Mesothelial cell of epicardium (in vitro differentiated cells): ENCODE measurements at places on chromosomes 16 and 17. TPM values are rescaled to one million over a fixed set of nuclear protein-coding genes. Genes with fewer than 3 reads are reported as not detected.

- DNase-seq, result no peak
These were observed 7.3 kb downstream of the GJD3 start for GRCh38 chr17:40356990-40357881.

GRCh38 chr17:43025766-43026537, 921 bp downstream of the RND2 start:
- DNase-seq, result no peak

DNA sequence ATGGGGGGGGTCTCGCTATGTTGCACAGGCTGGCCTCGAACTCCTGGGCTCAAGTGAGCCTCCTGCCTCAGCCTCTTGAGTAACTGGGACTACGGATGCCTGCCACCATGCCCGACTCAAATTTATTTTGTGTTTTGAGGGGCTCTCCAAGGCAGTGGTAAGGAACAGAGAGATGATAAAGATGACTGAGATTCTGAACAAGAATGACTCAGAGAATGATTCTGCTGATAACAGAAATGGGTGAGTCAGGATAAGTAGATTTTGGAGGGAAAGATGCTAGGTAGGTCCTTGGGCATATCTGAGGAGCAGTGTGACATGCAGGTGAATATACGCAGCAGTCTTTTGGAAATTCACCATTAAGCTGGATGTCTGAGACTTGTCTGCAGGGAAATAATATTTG, 2.6 kb downstream of the TMEM220 start:
- DNase-seq, result no peak

DNA sequence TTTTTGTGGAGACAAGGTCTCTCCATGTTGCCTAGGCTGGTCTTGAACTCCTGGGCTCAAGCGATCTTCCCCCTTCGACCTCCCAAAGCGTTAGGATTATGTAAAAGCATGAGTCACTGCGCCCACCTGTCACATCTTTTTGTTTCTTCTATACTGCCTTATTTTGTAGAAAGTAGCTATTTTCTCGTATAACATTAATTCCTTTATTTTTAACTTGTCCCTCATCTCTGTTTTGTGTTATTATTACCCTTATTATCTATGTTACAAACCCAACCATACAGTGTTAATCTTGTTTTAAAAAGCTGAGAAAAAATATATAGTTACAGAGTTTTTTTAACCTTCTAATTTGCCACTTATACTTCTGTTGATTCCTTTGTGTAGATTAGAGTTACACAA, 1.4 kb upstream of the TXNDC11 start:
- no peak for DNase-seq

DNA sequence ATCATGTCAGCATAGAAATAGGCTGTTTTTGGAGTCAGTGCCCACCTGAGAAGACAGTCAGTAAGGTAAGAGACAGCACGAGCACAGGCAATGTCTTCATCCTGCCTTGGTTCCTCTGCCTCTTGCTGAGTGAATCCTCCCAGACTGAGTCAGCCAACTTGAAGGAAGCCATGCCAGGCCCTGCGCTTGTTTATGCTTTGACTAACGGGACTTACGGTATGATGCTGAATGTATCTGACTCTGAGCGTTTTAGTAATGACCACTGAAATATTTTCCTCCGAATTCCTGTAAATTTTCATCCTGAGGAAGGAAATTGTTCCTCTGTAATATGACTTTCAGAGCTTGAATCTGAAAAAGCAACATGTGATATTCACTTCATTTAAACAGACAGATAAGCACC, 18.0 kb downstream of the C17orf67 start:
- DNase-seq, result no peak

DNA sequence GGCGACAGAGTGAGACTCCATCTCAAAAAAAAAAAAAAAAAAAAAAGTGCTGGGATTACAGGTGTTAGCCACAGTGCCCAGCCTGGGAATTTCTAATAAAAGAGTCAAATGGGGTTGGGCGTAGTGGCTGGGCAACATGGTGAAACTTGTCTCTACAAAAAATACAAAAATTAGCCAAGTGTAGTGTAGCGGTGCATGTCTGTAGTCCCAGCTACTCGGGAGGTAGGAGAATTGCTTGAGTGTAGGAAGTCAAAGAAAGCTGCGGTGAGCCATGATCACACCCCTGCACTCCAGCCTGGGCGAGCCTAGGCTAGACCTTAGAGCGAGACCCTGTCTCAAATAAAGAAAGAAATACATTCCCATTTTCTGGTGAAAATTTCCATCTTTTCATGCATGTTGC, 2.4 kb upstream of the UTS2R start:
- DNase-seq, result no peak

LPO gene
- total RNA-seq, result 0.16 to 0.29 TPM (median 0.27 TPM) in 3 replicates

DNA sequence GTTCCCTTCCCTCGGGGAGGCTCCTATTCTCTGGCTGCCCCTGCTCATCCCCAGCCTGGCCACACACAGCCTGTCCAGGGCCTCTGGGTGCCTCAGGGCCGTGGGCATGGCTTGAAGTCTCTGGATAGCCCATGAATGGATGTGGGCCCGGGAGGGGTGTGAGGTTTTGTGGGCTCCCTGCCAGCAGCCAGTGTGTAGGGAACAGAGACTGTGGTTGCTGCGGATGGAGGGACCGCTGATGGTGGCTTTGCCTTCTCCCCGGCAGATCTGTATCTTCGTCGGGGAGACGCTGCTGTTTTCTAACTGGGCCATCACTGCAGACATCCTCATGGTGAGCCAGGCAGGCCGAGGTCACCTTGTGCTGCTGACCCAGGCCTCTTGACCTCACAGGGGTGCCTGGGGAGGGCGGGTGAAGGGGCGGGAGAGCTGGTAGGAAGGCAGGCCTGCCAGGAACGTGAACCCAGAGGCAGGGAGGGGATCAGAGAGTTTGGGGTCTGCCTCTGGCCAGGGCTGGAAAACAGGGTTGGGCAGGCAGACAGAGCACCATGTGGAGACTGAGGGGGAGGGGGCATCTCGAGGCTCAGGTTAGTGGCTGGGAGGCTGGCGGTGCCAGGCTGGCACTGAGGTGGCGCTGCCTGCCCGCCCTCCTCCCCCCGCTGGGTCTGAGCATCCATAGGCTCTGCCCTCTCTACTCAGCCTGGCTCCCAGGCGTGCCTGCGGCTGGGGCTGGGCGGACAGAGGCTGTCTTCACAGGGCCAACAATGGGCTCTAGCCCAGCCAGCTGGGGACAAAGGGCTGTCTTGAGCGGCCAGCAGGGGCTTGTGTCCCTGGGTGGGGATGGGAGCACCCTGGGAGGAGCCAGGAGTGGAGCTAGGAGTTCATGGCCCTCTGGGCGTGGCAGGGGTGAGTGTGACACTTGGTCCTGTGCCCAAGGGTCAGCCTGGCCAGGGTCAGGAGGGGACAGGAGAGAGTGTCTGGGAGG, 21.4 kb downstream of the MYBBP1A start:
- no peak for DNase-seq

PSMD7 gene
- total RNA-seq, result 75.5 to 78.3 TPM (median 76.8 TPM) in 3 replicates

DNA sequence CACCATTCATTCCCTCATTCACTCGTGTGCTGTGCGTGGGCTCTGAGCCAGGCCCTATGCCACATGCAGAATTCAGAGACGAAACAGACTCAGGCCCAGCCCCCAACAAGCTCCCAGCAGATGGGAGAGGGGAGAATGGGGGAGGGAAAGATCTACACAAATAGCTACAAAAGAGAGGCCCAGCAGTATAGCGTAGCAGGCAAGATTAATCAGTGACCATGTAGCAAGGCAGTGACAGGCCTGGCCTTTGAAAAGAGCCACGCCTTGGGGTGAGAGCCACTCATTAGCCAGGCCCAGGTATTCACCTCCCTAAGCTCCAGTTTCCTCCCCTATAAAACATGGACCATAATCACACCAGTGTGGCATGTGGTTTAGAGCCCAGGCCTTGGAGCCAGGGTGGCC, 16.4 kb upstream of the KRT19 start:
- DNase-seq, result no peak

- DNase-seq, result no peak
These were observed 26.7 kb downstream of the CYB5B start for GRCh38 chr16:69451166-69451565.

GRCh38 chr17:80760511-80760911, 215.9 kb downstream of the RPTOR start:
- no peak for DNase-seq

TMEM107 gene
- 22.0 to 23.2 TPM (median 22.6 TPM) in 3 replicates for total RNA-seq

DNA sequence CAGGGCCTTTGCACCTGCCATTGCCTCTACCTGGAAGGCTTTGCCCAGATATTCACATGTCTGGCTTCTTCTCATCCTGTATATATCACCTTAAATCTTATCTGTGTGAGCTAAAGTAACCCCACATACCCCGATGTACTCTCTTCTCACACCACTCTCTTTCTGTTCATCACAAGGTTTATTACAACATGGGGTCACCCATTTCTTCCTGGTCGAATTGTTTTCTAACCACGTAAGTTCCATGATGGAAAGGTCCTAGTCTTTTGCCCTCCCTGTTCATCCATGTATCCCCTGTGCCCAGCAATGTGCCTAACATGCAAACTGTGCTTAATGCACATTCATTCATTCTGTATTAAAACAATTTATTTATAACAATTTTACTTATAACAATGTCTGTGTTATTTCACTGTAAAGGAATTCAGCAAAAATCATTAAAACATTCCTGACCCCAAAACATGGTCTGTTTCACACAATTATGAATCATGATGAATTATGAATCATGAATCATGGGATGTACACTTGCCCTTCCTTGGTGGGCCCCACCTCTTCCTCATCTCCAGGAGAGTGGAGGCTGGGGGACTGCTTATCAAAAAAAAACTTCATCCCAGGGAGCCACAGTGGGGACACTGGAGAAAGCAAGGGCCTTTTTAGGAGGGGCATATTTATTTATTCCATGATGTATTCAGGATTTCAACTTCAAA, 336.4 kb downstream of the GRIN2A start:
- no peak for DNase-seq

DNA sequence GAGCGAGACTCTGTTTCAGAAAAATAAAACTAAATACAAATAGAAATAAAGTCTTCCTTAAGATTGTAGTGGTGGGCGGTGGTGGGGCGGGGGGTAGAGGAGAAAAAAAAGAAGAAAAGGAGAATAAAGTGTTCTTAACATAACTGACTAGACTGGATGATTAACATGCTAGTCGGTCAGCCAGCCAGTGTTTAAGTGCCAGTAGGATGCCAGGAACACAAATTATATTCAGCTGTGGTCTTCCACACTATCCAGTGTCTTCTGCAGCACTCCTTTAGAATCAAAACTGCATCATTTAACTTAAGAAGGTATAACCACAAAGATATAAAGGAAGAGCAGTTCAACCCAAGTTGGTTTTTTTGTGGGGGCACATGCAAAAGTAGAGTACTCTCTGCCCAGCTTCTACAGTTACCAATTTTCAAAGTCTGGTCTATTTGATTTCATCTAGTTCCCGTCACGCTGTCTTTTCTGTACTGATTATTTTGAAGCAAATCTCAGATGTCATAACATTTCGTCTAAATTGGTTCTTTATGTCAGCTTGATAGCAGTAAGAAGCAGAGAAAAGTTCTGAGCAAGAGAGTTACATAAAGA, 15.8 kb downstream of the HEATR3 start:
- DNase-seq, result no peak

GRCh38 chr16:88331989-88332920, 50.5 kb upstream of the ZNF469 start:
- no peak for DNase-seq

TOX3 gene
- 5.3 to 7.0 TPM (median 6.8 TPM) in 3 replicates for total RNA-seq

GRCh38 chr16:75913958-75914357, 187.7 kb upstream of the CPHXL start:
- no peak for DNase-seq

DNA sequence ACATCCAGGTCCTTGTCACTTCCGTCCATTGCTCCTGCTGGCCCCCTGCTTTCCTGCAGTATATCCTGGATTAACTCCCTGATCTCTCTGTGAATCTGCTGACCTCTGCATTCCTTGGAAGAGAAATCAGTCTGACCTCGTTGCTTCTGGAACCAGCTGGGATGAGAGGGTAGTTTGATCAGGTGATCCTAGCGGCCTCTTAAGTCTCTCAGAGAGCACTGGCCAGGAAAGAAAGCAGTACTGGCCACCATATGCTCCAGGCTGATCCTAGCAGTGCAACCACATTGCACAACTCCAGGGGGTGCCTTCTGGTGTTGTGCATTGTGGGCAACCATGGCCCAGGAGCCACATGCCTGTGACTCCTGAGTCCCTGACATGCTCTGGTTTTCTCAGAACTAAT, 79.2 kb downstream of the ARHGAP23 start:
- DNase-seq, result no peak

DNA sequence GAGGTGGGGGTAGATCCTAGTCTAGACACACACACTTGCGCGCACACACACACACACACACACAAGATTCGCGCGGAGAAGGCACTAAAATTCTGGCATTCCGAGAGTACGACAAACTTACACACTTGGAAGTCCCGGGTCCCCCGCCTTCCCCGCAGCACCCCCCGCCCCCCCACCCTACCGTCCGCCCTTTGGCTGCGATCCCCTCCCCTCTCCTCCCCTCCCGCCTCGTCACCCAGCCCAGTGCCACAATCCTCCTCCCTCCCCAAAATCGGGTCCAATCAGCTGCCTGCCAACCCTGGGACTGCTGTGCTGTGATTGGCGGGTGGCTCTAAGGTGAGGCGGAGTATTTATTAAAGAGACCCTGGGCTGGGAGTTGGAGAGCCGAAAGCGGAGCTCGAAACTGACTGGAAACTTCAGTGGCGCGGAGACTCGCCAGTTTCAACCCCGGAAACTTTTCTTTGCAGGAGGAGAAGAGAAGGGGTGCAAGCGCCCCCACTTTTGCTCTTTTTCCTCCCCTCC, at the start of gene SOX9:
SOX9 (plus strand) TSS at position 379 of the 522 bp plus-strand sequence. CDS start 372 bp downstream, outside the sequence.
- DNase-seq, result no peak

FCSK gene
- total RNA-seq, result 26.0 to 29.4 TPM (median 27.7 TPM) in 3 replicates

GRCh38 chr16:19588661-19589060, 33.2 kb downstream of the VPS35L start:
- DNase-seq, result no peak

GRCh38 chr17:64218066-64218465, 45.0 kb downstream of the TEX2 start:
- DNase-seq, result no peak

CAMTA2 gene
- 27.0 to 31.6 TPM (median 31.2 TPM) in 3 replicates for total RNA-seq

SLC9A5 gene
- total RNA-seq, result 2.9 to 3.5 TPM (median 3.3 TPM) in 3 replicates

DNA sequence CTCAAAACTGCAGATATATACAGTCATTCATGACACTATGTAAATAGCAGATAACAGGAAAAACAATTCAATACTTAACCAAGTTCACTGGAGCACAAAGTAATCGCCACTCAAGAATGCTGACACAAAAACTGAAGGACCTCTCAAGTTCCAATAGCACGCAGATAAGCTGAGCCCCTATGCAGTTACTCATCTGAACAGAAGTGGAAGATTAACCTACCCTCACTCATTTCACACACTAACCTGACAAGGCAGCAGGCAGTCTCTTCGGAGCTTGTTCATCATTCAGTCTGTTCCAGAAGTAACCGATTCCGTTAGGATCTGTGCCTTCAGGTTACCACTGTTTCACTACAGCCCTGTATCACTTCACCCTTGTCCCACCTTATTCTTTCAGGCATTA, 6.0 kb downstream of the HELZ start:
- DNase-seq, result no peak
